Activated T-cell treated with anti-CD3 and anti-CD28 coated beads, Interleukin-2, amount 50 U/mL, for 48 hours (primary cell): ENCODE measurements at places on chromosomes 7 and 10.

- no peak for DNase-seq
Measured at GRCh38 chr7:21429021-21429420, 1.1 kb downstream of the SP4 start.

GRCh38 chr10:119896937-119897770, 4.6 kb downstream of the SEC23IP start:
- DNase-seq, result no peak

DNA sequence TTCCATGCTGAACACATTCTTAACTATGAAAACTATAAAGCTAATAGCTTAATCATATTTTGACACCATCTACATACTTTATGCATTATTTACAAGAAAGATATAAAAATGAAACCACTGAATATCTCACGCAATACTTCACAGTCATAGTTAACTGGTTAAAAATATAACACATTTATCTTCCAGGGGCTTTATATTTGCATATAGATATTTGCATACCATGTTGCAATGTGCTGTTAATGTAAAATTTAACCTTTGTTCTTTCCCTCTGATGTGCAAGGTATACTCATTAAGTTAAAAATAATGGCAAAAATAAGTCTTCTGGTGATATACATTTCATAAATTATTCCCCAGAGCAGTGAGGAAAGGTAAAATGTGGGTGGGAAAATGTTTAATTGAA, 76.9 kb upstream of the MGMT start:
- DNase-seq, result no peak

- DNase-seq, result no peak
Measured at GRCh38 chr10:75826846-75827245, 395.4 kb downstream of the LRMDA start.

DNA sequence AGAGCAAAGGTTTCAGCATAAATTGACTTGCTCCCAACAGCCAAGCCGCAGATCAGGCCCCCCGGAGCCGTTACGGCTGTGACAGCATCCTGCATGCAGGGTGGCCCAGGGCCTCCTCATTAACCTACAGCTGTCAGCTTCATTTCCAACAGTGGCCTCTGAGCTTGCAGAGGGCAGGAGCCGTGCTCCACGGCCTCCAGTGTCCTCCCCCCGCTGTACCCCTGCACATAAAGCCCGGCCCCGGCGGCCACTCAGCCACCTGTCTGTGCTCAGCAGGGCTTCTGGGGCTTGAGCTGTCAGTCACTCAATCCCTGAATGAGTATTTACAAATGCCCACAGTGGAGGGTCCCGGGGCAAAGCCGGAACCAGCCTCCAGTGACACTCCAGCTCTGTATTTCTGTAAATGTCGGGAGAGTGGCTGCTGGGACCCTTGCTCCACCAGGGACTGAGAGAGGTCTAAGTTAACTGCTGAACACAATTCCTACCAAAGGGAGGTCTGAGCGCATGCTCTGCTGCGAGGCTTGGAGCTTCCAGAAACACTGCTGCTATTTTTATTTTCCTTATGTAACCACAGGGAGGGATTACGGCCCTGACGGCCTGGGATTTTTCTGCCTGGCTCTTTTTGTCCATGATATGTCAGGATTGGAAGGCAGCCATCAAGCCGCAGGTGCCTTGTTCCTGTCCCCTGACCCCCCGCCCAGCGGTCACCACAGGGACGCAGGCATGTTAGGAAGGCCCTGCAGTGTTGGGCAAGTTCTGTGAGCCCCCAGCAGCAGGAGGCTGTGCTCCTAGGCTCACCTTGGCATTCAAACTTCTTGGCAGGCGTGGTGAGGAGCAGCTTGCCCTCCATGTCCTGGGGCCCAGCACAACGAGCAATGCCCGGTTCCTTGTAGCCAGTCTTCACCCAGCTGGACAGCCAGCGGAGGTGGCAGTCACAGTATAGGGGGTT, 165.0 kb downstream of the SLIT1 start:
- DNase-seq, result no peak

DNA sequence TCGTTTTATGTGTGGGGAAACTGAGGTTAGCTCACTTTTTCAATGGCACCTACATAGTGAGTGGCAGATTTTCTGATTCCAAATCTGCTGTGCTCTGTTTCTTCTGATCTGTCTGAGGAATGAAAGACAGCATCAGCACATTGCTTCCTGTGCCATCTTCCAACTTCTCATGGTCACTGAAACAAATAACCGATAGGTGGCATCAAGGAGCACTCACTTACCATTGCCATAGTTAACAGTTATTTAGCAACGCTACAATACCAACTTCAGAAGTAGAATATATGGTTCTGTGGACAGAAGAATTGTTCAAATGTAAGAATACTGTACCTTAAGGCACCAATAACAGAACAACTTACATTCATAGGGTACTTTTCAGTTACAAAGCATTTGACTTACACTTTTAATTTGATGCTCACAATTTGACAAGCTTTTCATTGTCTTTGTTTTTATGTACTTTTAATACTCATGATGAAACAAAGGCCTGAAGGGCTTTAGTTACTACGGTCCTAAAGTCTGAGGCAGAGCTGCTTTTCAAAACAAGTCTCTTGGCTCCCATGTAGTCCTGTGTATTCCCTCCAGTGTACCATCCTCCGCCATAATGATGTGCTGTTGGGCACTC, 228.9 kb upstream of the TCF7L2 start:
- DNase-seq, result no peak

DNA sequence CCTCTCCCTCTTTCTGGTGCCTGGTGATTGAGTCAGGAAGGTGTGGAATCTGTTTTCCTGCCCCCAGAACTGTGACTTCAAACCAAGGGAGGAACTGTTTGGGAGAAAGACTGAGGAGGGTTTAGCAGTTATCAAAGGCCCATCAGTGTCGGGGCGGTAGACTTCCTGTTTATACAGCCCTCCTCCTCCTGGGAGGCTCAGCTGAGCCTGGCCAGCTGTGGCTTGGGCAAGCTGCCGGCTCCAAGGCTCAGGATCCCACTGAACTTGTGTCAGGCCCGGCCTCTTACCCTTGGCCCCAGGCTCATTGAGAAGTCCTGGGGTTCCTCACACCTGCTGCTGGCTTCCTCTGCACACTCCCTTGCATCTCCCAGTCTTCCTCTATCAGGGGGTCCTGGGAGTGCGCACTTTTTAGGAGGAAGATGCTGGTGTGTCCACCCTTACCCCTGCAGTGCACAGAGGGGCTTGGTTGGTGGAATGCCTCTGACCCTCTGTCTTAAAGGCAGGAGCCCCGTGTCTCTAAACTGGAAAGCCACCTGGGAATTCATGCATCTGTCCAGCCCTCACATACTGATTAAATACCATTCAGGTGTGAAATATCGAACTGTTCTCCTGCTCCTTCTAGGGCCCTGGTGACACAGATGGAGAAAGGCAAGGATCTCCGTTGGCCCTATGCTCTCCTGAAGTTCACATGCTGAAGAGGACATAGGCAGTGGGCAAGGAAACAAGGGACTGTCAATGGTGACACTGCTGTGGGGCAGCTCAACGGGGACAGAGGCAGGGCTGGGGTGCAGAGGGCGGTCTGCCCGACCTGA, 32.4 kb downstream of the CXCL12 start:
- DNase-seq, result no peak

- DNase-seq, result no peak
Measured at GRCh38 chr7:101993311-101993710, 175.9 kb downstream of the CUX1 start.

- DNase-seq, result no peak
Measured at GRCh38 chr7:77407906-77408305, 8.2 kb downstream of the GSAP start.

DNA sequence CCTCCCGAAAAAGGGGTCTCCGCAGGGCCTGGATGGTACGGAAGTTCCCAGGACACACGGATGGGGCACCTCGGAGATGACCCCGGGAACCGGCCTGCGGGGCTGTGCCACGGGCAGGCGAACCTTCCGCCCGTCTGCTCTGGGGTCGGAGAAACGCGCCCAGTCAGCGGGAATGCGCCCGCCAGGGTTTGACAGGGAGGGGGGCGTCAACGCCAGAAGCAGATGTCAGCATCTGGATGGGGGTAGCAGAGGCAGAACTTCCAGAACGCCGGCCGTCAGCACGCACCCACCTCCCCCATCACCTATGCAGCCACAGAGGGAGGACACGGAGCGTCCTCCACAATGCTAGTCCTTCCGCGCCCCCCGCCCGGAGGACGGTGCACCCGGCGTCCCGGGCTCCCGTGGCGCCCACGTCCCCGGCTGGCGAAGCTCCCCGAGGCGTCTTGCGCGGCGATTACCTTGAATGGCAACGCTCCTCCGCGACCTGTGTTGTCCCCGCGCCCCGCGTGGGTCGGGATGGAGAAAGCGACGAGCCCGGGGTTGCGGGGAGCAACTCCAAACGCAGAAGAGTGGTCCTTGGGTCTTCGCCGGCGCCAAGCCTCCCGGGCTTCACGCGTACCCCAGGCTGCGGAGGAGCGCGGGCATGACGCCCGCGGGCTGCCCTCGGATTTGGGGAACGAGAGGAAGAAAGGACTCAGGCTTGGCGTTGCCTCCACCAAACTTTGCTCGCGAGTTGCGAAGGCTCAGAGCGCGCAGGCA, 561 bp downstream of the FGFR2 start:
- DNase-seq, result peak; percentile 24

- no peak for DNase-seq
Measured at GRCh38 chr10:24494777-24495176, 228.9 kb downstream of the ARHGAP21 start.

- DNase-seq, result no peak
Measured at GRCh38 chr7:50540785-50541579, 24.2 kb downstream of the DDC start.

DNA sequence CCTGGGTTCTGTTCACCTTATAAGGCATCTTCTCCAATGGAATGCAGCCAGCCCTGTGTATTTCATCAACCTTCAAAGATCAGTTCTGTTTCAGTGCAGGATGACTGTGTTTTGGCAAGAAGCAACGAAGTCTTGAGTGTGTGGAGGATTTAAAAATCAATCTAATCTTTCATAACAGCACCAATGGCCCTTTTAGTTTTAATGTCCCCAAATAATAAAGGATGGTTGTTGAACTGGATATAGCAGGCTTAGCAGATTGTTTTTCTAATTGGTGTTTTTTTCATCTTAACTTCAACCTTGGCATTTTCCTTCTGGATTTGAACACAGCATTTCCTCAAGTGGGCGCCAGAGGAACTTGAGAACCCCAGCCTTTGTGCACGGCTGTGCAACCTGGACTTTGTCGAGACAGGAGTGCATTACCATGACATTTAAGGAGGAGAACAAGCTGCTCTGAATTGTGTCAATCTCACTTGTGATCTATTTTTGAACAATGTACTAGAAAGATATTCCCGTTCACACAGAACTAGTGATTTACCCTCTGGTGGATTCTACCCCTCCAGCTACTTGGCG, 313.3 kb upstream of the AKR1E2 start:
- no peak for DNase-seq

DNA sequence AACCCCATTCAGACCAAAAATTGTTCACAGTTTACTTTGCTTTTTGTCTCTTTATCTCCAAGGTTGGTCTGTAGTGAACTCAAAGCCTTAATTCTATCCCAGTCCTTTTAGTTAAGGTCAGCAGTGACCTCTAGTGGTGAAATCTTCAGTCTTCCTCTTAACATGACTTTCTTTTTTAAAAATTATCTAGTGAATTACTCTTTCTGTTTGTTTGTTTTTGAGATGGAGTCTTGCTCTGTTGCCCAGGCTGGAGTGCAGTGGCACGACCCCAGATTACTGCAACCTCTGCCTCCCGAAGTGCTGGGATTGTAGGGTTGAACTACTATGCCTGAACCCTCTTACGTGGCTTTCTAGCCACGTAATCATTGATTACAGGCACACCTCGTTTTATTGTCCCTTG, 25.0 kb downstream of the ZNF487 start:
- no peak for DNase-seq

- no peak for DNase-seq
Measured at GRCh38 chr7:16719699-16720098, 33.9 kb upstream of the TSPAN13 start.

DNA sequence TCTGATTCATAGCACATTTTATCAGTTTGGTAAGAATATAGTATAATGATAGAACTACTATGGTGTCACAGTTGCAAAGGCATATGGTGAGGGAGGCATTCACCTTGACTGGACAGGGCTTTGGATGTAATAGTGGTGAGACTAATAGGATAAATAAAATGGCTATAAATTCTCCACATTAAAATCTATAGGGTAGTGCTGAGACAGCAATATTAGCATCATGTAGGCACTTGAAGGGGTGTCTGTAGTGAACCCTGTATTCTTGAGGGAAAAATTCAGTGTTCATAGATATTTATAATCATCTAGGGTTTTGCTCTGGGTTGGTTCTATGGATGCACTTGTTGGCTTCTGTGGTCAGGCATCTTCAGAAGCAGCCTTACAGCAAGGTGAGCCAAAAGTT, 59.3 kb upstream of the ICA1 start:
- DNase-seq, result no peak

- DNase-seq, result no peak
Measured at GRCh38 chr7:1724118-1724910, 54.2 kb downstream of the ELFN1 start.

DNA sequence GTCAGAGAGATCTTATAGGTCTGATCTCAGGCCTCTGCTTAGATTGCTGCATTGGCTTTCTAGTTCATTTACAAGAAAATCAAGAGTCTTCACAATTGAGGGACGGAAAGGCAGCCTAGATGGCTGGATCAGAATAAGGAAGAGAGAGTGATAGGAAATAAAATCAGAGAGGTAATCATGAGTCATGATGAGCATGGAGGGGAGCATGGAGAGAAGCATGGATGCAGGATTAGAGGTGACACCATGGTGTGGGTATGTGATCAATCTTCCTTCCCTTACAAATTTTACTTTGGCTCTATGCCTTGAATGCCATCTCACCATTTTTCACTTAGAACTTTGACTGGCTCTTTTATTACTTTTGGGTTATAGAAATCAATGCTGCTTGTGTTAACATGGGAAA, 1.4 kb downstream of the BCCIP start:
- no peak for DNase-seq

DNA sequence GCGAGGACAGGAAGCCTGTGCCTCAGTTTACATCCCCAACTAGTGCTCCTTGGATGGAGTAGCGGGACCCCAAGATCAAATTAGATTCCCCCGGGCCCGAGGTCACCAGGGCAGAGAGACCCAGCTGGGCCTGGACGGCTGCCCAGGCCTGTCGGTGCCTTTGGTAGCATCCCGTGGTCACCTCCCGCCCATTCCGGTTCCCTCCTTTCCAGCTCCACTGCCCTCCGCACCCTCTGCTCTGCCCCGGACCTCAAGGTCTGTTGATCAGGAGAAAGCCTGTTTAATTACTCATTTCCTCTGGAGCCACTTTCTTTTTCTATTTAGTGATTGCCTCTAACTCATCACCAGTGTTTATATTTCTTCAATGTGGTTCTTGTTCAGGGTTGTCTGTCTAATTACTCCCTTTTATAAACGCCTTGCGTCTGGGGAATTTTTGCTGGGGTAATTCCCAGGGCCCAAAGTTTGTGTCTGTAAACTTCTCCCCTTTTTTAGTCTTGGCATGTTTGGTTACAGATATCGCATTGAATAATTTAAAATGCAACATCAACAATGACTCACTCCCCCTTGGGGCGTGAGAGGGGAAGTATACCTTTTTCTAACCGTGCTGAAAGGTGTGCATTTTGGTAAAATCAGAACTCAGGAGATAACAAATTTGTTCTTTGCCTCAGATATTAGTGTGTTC, 1.9 kb downstream of the FOXK1 start:
- DNase-seq, result peak; percentile 54

- no peak for DNase-seq
Measured at GRCh38 chr7:83701736-83702135, 52.8 kb upstream of the SEMA3E start.

GRCh38 chr7:131424219-131424822, 96.6 kb downstream of the MKLN1 start:
- DNase-seq, result no peak
